ENCODE measurements at places on chromosomes 13 and 19.

DNA sequence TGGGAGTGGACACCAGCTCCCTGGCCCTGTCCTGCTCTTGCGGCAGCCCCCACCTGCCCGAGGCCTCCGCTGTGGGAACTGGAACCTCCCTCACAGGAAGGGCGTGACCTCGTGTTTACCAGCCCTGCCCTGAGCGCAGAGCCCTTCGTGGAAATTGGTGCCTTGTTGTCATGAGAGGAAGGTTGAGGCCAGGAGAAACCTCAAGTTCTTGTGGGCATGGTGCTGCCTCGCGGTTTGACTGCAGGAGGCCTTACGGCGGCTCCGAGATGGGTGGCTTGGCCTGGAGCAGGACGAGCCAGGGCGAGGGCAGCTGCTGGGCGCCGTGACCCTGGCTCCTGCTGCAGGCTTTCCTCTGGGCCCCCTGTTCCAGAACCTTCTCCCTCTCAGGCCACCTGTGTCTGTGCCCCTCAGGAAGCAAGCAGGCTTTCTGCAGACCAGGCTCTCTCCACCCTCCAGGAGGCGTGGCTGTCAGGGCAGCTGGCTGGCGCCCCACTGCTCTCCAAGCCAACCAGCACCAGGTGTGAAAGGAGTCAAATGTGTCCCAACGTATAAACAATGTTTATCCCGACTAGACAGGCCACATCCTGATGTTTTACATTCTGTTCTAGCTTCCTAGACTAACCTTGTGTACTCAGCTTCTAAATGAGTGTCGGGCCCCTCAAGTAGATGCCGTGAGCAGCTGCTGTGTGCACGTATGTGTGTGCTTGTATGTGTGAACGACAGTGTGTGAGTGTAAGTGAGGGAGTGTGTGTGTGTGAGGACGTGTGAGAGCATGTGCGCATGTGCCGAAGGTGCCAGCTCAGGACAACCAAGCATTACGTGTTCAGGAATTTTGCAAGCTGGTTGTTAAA lies 10.4 kb upstream of the RASA3 start:
- DNase-seq: no peak
- H3K27ac ChIP-seq: no peak overlapping the region
- H3K36me3 ChIP-seq: no peaks in the 10 kb centered on the region
- H3K4me1 ChIP-seq: peaks cover 18% of the 10 kb centered on the region
- no peak overlapping the region for H3K4me3 ChIP-seq

DNA sequence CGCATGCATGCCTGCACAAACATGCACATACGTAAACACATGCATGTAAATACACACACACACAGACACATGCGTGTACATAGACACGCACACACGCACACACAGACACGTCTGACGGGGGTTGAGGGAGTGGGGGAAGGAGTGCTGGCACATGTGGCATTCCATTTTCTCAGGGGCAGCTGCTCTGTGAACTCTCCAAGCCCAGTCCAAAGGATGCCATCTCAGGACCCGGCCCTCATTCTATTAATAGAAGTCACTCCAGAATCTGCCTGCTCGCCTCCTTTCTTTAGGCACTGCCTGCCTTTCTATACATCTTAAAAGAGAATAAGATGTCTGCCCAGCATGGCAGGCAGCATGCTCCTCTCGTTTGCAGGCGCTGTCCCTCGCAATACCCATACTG lies 5.3 kb downstream of the ARHGEF7 start:
- DNase-seq: no peak
- H3K4me3 ChIP-seq: no peak overlapping the region
- peaks cover 2% of the 10 kb centered on the region for H3K36me3 ChIP-seq
- no peak overlapping the region for H3K27ac ChIP-seq
- peaks cover 13% of the 10 kb centered on the region for H3K27me3 ChIP-seq

- no peak overlapping the region for H3K27ac ChIP-seq
- H3K27me3 ChIP-seq: no peaks in the 10 kb centered on the region
- H3K4me3 ChIP-seq: no peak overlapping the region
- DNase-seq: no peak
Measured at GRCh38 chr13:46050771-46051170, 1.8 kb downstream of the ZC3H13 start.

GRCh38 chr13:27523346-27524073 lies 73.1 kb upstream of the MTIF3 start:
- no peak overlapping the region for H3K4me3 ChIP-seq
- no peaks in the 10 kb centered on the region for H3K27me3 ChIP-seq
- H3K27ac ChIP-seq: peak overlapping the region; percentile 70
- no peaks in the 10 kb centered on the region for H3K36me3 ChIP-seq
- peaks cover 12% of the 10 kb centered on the region for H3K4me1 ChIP-seq

- no peak overlapping the region for H3K4me3 ChIP-seq
- peaks cover 5% of the 10 kb centered on the region for H3K4me1 ChIP-seq
- H3K36me3 ChIP-seq: peaks cover 21% of the 10 kb centered on the region
- H3K27me3 ChIP-seq: no peaks in the 10 kb centered on the region
Measured at GRCh38 chr19:36847968-36848367, 2.7 kb upstream of the ZNF345 start.

DNA sequence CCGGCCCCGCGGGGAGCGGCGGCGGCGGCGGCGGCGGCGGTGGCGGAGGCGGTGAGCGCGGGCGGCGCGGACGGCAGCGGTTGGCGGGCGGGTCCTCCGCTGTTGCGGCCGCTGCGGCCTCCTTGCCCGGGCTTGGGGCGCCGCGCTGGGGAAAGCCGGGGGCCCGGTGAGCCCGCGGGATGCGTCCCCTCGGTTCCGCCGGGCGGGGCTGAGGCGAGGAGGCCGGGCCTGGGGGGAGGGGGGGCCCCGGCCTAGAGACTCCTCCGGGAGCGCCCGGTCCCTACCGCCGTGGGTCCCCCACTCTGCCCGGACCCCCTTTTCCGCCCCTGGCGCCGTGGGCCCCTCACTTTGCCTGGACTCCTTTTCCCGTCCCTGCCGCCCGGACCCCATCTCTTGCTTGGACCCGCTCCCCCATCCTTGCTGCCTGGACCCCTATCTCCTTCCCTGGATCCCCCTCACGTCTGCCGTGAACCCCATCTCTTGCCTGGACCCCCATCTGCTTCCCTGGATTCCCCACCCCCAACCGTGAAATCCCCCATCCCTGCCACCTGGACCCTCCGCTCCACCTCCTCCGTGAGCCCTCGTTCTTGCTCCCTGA lies 28.6 kb upstream of the NDUFS7 start:
- peaks cover 13% of the 10 kb centered on the region for H3K36me3 ChIP-seq
- no peaks in the 10 kb centered on the region for H3K27me3 ChIP-seq
- peak overlapping the region; percentile 94 for H3K4me3 ChIP-seq
- H3K27ac ChIP-seq: peak overlapping the region; percentile 75
- no peak for DNase-seq

DNA sequence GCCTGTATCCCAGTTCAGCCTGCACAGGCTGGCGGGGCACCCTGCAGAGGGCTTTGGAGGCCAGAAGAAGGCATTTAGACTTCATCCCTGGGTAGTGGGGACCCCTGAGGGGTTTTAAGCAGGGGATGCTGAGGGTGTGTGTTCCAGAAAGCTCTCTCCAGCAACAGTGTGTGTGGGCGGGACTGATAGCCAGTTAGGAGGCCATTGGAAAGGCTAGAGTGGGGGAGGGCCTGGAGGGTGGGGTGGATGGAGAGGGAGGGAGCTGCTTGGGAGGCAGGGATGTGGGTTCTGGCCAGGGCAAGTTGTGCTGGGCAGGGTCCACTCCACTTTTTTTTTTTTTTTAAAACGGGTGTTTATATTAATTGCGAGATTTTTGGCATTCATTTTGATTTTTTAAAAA lies 28.3 kb downstream of the LYL1 start:
- H3K4me3 ChIP-seq: no peak overlapping the region
- peaks cover 8% of the 10 kb centered on the region for H3K27me3 ChIP-seq
- no peak for DNase-seq
- H3K27ac ChIP-seq: no peak overlapping the region

DNA sequence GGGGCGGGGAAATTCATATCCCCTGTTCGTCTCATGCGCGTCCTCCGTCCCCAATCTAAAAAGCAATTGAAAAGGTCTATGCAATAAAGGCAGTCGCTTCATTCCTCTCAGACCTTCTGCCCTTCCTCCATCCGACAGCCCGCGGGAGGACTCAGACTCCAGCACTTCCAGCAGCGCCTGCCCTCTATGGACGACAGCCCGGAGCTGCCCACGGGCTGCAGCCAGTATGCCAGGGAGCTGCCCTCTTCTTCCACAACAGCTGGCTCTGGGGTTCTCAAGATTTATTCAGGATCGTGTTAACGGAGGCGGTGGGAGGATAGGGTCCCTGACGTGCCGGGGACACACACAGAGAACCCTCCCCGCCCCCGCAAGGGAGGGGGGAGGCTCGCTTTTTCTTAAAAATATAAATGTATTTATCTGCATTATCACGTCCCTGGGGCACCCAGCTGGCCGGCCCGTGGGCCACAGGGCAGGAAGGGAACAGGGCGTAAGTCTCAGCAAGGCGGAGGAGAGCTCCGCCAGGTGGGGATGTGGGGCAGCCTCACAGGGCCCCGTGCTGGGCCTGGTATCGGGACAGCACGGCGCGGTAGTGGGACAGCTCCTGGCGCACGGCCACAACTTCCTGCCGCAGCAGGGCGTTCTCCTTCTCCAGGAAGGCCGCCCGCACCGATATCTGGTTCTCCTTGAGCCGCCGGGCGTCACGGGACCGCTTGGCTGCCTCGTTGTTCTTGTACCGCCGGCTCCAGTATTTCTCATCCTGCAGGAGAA lies 6.7 kb downstream of the DBP start:
- DNase-seq: no peak
- no peaks in the 10 kb centered on the region for H3K27me3 ChIP-seq
- H3K4me3 ChIP-seq: no peak overlapping the region
- peaks cover 17% of the 10 kb centered on the region for H3K4me1 ChIP-seq

- H3K4me3 ChIP-seq: no peak overlapping the region
- no peak for DNase-seq
- no peaks in the 10 kb centered on the region for H3K4me1 ChIP-seq
- no peaks in the 10 kb centered on the region for H3K36me3 ChIP-seq
- H3K27me3 ChIP-seq: no peaks in the 10 kb centered on the region
Measured at GRCh38 chr13:85261757-85262346, 537.4 kb downstream of the SLITRK6 start.

DNA sequence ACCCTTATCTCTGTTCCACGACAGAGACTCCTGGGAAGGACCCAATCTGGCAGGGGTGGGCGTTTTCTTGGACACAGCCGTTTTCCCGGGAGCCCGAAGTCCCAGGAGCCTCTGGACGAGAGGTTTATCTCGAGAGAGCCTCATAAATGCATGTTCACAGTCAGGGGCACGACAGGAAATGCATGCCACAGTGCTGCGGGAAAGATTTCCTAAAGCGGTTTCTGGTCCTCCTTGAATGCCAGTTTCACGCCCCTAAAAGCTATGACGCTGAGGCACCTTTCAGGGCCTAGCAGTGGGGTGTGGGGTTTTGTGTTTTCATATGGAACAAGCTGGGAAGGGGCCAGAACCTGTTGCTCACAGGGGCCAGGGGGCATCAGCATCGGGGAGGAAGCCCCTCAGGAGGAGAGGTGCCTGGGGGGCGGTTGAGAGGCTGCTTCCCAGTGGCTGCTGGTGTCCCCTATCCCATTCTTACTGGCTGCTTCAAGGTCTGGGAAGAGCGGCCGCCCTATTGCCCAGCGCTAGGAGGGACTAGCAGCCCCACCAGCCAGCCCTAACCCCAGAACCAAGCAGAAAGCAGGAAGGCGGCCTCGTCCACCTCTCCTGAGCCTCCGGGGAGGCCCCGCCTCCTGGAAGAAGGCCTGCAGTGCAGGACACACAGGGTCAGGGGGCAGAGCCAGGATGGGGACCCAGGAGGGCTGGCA lies 157.0 kb downstream of the KDM4B start:
- peaks cover 33% of the 10 kb centered on the region for H3K4me1 ChIP-seq
- no peaks in the 10 kb centered on the region for H3K27me3 ChIP-seq
- H3K4me3 ChIP-seq: peak overlapping the region; percentile 27
- peak overlapping the region; percentile 100 for H3K27ac ChIP-seq
- no peaks in the 10 kb centered on the region for H3K36me3 ChIP-seq

- H3K27me3 ChIP-seq: peaks cover 25% of the 10 kb centered on the region
- no peak for DNase-seq
- no peak overlapping the region for H3K27ac ChIP-seq
- H3K36me3 ChIP-seq: no peaks in the 10 kb centered on the region
- no peak overlapping the region for H3K4me3 ChIP-seq
Measured at GRCh38 chr19:39705578-39706188, 1.4 kb downstream of the LGALS14 start.

DNA sequence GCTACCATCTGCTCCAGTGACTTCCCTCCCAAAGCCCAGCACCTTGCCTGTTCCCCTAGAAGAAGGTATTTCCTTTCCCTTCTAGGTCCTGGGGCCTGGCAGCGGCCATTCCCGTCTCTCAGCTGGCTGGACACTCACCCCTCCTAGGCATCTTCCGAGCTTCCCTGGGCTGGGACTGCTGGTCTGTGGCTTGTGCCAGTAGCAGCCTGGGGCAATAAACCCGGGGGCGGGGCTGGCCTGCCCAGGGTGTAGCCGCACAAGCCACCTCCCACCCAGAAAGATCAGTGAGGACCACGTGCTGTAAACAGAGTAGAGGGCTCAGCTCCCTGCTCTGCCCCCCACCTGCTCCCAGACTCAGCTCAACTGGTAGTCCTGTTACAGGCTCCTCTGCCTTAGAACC lies 15.0 kb downstream of the LIPE start:
- H3K27ac ChIP-seq: no peak overlapping the region
- H3K4me1 ChIP-seq: peaks cover 20% of the 10 kb centered on the region
- no peaks in the 10 kb centered on the region for H3K27me3 ChIP-seq
- DNase-seq: no peak
- H3K4me3 ChIP-seq: no peak overlapping the region

DNA sequence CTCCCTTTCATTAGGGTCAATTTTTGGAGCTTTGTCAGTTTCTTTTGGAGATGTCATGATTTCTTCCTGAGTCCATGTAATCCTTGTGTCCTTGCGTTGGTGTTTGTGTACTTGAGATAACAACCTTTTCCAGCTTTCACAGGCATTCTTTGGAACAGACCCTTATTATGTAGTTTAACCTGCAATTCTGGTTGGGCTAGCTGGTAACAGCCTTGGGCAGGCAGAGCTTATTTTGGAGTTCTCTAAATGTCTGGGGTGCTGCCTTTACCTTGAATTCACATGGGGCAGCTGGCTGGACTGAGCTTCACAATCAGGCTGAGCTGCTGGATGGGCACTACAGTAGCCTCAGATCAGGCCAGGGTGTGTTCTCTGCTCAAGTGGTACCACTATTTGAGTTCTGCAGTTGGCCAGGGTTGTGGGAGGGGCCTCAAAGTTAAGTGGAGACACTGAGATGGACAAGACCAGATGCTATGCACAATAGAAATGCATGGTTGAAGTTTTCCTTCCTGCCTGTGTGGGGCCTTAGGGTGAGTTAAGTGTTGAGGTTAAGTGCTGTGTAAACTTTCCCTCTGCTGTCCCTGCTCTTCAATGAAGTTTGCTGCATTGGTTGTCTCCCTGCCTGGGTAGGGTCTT lies 277.3 kb downstream of the ATP8A2 start:
- peaks cover 4% of the 10 kb centered on the region for H3K27me3 ChIP-seq
- H3K4me3 ChIP-seq: no peak overlapping the region
- DNase-seq: no peak

Measured in memory B cell (primary cell).